NCI-H460 (cell line): ENCODE measurements at places on chromosomes 7 and 10.

DNA sequence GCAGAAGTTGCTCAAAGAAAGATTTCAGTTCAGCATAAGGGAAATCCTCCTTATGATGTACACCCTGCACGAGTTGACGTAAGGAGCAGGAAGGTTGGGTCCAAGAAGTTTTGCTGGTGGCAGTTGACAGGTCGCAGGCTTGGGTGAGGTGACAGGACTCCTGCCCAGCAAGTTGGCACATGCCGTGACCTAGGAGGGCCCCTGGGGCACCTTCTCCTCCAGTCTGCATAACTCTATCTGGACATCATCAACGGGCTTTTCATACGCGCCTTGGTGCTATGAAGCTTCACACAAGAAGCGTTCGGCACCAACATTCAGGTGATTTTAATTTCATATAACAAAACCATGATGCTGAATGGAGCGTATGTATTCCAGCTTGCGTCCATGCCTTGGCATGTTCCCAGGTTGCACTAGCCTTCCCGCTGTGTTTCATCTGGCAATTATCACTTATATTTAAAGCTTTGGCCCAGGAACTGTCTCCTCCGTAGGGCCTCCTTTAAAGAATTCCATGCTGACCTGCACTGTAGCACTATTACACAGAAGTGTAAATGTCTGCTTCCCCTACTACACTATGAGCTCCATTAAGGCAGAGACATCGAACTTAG lies 651.6 kb upstream of the FOXK1 start:
- no peak for DNase-seq

- no peak for DNase-seq
Measured at GRCh38 chr10:77680811-77681210, 43.2 kb upstream of the KCNMA1 start.

- DNase-seq: no peak
Measured at GRCh38 chr7:51316262-51316665, 345 bp downstream of the COBL start.

GRCh38 chr7:2079332-2080059 lies 153.2 kb downstream of the MAD1L1 start:
- no peak for DNase-seq

DNA sequence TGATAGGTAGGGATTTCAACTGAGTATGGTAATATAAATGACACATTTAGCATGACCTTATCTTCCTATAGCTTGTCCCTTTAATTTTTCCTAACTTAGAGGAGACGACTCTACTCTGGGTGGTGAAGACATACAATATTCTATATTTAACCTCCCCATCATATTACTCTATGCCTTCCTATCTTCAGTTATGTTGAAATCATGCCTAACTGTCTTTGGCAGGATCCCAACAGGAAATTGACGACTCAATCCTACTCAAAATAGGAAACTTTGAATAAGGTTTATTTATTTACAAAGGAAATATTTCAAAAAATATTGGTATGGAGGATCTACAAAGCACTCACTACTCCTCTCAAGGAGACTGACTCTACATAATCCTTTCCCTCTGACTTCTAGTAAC lies 24.1 kb upstream of the SEMA3A start:
- no peak for DNase-seq

DNA sequence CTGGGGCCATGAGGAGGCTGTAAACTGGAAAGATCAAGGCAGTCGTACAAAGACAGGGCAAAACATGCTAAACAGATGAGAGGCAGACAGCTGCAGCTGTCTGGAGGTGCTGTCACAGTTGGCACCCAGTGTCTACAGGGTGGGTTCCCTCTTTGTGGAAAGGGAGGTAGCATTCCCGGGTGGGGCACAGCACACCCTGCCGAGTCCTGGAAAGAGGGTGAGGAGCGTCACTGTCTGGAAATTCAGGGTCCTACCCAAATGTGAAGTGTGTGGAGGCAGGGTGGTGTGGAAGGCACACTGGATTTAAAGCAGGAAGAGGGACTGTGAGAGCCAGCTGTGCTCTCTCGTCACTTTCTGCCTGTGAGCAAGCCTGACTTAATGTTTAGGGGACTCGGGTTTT lies 356.2 kb downstream of the SDK1 start:
- no peak for DNase-seq

DNA sequence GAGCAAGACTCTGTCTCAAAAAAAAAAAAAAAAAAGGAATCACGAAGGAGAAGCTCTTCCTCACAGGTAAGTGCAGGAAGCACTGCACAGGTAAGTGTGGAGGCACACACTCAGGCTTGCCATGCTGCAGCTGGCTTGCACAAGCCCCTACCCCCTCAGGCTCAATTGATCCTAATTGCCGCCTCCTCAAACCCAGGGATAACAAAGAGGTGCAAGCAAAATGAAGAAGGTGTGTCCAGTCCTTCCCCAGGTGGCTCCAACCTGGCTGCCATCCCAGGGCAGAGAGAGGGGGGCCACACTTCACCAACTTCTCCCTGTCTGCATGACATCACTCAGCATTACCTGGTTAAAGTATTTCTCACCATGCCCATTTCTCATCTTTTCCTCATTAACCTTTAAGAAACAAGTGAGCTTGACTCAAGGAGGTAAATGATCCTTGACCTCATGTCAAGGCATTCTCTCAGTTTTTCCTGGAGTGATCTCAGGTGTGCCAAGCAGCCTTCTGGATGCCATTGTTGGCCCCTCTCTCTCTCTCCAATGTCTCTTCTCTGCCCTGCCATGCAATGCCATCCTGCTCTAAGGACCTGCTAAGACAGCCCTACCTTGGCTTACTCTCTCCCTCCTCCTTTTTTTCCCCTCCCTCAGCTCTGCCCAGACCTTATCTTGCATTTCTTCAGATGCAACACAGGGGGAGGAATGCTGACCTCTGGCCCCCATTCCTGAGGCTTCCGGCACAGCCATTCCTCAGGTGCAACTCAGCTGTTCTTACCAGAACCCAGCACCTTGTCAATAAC lies 13.0 kb upstream of the TRPV6 start:
- no peak for DNase-seq

- DNase-seq: no peak
Measured at GRCh38 chr10:49610114-49610457, at the start of gene SLC18A3. Gene SLC18A3 (plus strand): TSS chr10:49610310. CDS start chr10:49610741, 431 bp downstream.

GRCh38 chr7:129006636-129007414 lies 48.1 kb downstream of the TNPO3 start:
- DNase-seq: no peak
